ENCODE measurements at places on chromosomes 7 and 10.
A peak's percentile ranks its signal among the peaks of the same experiment; 100 is the strongest.

GRCh38 chr7:24440892-24441291 is 132.4 kb upstream of the PALS2 start:
- no peak for DNase-seq

DNA sequence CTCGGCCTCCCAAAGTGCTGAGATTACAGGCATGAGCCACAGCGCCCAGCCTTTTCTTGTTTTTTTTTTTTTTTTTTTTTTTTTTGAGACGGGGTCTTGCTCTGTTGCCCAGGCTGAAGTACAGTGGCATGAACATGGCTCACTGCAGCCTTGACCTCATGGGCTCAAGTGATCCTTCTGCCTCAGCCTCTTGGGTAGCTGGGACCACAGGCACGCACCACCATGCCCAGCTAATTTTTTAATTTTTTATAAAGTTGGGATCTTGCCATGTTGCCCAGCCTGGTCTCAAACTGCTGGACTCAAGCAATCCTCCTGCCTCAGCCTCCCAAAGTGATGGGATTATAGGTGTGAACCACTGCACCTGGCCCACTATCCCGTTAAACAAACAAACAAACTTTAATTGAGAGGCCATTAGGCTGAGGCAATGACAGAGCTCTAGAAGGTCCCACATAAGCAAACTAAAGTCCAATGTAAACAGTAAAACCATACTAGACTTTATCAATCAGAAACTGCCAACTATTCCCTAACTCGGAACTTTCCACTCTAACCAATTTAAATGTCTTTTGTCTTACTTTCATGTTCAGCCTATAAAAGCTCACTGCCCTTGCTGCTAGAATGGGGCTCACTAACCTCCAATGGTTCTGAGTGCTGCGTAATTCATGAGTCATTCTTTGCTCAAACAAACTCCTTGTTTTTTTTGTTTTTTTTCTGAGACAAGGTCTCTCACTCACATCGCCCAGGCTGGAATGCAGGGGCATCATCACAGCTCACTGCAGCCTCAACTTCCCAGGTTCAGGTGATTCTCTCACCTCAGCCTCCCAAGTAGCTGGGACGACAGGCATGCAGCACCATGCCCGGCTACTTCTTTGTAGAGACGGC is 1.9 kb downstream of the DHX32 start:
- no peak for DNase-seq

DNA sequence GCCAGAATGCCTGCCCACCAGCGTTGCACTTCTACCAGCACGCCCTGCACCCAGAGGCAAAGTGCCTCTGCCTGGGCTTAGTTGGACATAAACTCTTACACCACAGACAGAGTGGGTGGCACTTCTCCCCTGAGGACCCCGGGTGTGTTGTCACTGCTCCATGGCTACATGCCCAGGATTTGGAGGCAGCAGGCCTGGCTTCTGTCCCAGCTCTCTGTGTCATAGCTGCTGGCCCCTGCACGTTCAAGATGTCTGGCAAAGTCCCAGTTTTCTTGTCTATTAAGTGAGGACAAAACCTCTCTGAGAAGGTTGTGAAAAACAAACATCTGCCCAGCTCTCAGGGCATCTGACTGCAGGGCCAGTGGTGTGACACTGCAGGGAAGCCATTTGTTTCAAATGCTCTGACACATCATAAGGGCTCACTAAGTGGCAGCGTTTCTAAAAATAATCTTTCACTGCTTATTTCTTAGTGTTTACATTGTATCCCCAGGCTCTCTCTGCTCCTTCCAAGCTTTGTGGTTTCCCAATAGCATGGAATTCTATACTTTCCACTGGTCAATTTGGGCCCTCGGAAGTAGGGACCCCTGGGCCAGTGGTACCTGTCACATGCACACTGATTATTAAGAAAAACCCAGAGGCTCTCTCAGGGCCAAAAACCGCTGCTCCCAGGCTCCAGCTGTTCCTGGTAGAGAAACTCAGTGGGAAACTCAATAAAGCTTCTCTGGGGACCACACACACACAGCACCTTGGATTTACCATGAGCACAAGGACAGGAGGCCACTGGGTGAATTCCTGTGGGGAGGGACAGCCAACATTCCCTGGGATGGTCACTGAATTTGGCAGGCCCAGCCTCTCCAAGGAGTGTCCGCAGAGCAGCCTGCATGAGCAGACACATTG is 86.2 kb upstream of the ANLN start:
- peak; percentile 82 for DNase-seq

DNA sequence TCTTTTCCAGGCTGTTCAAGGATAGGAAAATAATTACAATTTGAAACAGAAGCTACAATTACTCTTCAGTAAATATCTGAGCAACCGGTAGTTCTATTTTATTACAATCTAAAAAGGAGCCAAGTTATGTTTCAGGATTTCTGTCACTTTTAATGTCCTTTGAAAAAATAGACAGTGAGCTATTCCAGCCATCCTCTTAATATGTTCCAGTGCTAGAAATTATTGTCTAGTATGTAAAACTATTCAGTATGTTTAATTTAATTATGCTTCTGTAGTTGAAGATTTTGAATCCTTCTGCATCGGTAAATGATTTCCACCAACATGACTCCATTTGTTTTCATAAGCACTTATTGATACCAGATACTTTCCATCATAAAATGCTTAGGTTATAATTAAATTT is 129.6 kb upstream of the SEMA3D start:
- no peak for DNase-seq

DNA sequence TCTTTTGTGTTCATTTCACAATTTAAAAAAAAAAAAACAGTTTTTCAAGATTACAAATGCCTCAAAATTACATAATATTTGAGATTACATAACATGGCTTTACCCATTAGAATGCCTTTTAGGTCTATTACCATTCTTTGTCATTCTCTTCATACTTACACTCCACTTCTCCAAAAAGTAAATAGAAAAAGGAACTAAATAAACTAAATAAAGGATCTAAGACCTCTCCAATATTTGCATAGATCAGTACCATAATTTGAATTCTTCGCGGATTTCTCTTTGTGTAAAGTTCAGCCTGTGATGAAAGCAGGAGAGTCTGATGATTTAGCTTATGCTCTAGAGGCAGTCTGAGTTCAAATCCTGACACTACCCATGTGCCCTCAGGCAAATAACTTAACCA is 56.4 kb upstream of the C1GALT1 start:
- no peak for DNase-seq

DNA sequence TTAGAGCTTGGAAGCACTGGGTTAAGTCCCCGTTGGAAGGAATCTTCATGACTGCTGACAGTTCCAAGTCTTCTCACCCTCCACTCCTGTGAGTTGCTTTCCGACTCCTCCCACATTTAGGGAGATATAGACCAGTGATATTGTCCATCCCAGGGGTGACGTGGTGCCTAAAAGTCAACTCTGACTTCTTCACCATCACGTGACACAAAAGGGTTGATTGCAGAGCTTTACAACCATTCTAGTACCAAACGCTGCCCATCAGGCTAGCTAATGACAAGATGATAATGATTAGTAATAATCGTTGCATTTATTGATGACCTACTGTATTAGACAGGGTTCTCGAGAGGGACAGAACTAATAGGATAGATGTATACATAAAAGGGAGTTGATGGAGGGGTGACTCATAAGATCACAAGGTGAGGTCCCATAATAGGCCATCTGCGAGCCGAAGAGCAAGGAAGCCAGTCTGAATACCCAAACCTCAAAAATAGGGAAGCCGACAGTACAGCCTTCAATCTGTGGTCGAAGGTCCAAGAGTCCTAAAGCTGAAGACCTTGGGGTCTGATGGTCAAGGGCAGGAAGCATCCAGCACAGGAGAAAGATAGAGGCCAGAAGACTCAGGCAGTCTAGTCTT is 85.3 kb upstream of the CARD11 start:
- DNase-seq = no peak

- DNase-seq = no peak
Observed at GRCh38 chr7:114962441-114962840, 40.5 kb downstream of the MDFIC start.

DNA sequence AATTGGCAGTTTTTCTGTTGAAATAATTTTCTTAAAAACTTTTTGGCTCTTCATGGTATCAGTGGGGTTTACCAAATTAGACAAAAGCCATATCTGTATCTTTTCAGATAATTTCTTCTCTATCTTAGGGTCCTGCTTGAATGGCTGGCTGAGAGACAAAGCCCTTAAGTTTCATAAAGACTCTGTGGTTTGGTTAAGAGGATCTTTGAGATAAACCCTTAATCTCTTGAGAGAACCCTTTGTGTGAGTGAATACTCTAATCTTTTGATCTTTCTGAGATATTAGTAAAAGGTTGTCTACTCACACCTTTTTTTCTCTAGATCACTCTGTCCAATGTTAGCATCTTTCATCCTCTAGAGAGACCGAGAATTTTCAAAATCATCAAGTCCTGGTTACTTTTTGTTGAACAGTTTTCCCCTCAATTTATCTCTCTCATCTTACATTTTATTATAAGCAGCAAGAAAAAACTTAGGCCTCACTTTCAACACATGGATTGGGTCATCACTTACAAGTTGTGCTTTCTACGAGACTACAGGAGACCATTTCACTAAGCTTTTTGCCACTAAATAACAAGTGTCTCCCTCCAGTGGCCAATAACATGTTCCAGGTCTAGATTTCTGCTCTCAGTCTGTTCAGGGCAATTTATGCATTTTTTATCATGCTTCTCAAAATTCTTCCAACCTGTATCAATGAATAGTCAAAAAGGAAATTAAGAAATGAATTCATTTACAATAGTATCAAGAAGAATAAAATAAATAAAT is 28.4 kb downstream of the DNAJC9 start:
- DNase-seq = no peak

DNA sequence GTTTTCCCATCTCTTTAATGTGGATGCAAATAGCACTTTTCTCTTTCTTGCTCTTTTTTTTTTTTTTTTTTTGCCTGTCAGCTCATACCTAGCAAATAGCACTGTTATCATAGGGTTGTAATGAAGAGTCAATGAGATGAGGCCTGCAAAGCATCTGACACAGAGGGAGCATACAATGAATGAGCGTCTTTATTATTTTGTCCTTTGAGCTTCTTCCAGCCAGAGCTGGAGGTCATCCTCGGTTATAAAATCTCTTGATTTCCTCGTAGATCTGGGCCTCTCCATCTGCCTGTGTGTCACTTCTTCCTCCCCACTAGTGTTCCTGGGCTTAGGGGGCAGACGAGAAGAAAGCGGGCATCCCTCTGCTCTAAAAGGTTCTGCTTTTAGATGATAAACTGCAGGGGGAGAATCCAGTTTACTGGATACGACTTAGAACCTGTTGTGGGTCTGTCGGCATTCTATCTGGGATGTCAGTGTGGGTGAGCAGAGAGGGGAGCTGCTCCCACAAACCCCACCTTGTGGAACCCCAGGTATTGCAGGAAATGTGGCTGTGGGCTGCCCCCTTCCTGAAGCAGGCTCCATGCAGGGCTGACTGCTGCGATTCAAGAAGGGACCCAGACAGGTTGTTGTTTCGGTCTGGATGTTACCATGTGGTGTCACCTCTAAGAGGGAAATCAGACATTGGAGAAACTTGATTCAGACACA is 135.8 kb upstream of the GPR26 start:
- DNase-seq = no peak

DNA sequence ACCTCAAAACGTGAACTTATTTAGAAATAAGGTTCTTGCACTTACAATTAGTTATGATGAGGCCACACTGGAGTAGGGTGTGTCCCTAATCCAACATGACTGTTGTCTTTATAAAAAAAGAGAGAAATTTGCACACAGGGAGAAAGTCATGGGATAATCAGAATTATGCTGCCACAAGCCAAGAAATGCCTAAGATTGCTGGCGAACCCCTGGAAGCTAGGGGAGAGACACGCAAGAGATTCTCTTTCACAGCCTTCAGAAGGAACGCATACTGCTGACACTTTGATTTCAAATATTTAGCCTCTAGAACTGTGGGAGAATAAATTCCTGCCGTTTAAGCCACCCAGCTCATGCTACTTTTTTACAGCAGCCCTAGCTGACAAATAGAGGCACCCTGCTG is 138.3 kb downstream of the CCDC71L start:
- DNase-seq = no peak

DNA sequence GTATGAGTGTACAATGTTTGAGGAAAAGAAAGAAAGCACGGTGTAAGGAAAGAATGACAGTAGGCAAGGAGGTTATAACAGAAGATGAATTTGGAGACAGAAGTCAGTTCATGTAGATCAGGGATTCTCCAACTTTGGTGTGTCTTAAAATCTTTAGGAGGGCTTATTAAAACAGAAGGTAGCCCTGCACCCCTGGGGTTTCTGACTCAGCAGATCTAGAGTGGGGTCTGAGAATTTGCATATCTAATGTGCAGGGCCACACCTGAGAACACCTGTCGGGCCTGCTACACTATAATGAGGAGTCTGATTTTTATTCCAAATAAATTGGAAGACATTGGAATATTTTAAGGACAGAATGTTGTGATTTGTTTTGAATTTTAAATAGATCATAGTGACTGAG is 120.6 kb downstream of the RNF133 start:
- no peak for DNase-seq

GRCh38 chr7:107815254-107815882 is 12.3 kb upstream of the SLC26A3 start:
- no peak for DNase-seq

DNA sequence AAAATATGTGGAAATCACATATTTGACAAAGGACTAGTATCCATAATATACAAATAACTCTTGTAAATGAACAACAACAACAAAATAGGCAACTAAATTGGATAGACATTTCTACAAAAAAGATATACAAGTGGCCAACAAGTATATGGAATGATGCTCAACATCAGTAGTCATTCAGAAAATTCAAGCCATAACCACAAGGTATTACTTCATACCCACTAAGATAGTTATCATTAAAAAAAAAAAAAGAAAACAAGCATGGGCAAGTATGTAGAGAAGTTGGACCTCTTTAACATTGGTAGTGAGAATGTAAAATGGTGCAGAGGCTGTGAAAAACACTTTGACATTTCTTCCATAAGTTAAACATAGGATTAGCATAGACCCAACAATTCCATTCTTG is 80.8 kb downstream of the CYP26A1 start:
- DNase-seq = no peak

DNA sequence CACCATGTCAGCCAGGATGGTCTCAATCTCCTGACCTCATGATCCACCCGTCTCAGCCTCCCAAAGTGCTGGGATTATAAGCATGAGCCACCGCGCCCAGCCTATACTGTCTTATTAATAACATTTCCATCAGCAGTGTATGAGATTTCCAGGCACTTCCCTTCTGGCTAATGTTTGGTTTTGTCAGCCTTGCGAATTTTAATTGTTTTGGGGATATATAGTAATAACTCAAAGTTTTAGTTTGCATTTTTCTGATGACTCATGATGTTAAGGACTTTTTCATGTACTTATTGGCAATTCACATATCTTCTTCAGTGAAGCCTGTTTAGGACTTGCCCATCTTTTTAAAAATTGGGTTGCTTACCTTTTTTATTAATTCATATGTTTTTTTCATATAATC is 76.0 kb downstream of the TMEM270 start:
- DNase-seq = no peak

DNA sequence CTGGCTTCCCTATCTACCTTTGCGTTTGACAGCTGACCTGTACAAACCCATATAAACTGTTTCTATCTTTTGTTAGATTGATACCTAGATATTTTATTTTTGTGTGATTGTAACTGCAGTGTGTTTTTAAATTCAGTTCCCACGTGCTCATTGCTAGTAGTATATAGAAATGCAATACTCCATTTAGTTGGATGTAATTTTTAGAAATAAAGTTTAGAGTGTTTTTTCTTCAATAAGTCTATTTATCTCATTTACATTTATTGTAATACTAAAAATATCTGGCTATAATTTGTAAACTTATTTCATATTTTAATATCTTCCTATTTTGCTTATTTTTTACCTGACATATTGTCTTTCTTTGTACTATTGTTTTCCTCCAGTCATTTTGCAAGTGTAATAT is 329.7 kb upstream of the ADARB2 start:
- no peak for DNase-seq

GRCh38 chr10:56586461-56586891 is 225.4 kb upstream of the ZWINT start:
- DNase-seq = no peak
